ENCODE measurements at places on chromosomes 4 and X. TPM values are rescaled to one million over a fixed set of nuclear protein-coding genes. Genes with fewer than 3 reads are reported as not detected.

GRCh38 chrX:133544778-133545177 lies 129.5 kb upstream of the GPC4 start:
- DNase-seq = no peak

The WDR1 gene
- 174 TPM for total RNA-seq

GRCh38 chr4:26252349-26253025 lies 68.3 kb upstream of the RBPJ start:
- DNase-seq = no peak

The PQBP1 gene
- total RNA-seq = 25.2 TPM

DNA sequence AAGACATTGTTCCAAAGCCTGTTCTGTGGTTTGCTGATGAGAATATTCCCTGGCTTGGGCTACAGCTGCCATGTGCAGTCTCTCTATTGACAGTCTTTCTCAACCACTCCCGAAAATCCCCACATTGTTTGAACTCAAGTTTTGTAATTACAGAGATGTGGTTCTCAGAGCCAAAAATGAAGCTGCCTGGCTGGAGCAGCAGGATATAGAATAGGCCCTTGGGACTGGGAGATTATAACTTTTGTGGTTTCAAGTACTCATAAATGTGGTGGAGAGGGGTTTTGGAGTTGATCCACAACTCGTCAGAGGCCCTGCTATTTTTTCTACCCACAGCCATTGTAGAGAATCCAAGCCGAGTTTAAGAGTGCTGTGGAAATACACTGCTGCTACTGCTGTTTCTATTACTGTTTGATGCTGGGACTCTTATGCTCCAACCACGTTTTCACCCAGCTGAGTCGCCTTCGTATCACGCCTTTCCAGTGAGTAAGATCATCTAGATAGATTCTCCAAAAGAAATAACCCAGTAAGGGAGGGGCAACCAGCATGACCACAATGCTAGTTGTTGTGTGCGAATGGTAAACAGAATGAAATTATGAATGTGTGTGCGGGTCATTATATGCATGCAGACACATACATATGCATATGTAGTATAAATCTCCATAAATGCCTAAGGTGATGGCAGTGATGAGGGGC lies 57.1 kb upstream of the ATXN3L start:
- peak; percentile 95 for DNase-seq

The TCP11X1 gene
- not detected for total RNA-seq

The STK32B gene
- total RNA-seq = 3.5 TPM

- peak; percentile 34 for DNase-seq
These were observed 98.8 kb downstream of the CDS1 start for GRCh38 chr4:84681486-84682274.

GRCh38 chr4:121773883-121774282 lies 8.9 kb upstream of the SMIM43 start:
- no peak for DNase-seq

- DNase-seq = no peak
These were observed 6.4 kb upstream of the TMEM144 start for GRCh38 chr4:158203929-158204328.

The QRFPR gene
- total RNA-seq = 0.62 TPM

DNA sequence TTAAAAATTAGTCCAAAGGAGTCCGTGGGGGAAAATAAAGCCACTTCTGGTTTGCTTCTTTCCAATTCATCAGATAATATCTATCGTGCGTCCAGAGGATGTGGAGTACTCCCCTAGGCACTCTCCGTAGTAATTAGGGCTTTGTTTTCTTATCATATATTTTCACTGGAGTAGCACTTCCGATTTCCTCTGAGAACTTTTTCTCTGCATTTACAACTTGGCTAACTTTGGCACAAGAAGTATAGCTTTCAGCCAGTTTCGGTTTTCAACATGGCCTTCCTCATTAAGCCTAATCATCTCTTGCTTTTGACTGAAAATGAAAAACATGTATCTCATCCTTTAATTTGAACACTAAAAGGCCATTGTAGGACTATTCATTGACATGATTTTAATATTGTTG lies 80.5 kb downstream of the CASP3 start:
- DNase-seq = no peak

The XAGE1A gene
- total RNA-seq = not detected

DNA sequence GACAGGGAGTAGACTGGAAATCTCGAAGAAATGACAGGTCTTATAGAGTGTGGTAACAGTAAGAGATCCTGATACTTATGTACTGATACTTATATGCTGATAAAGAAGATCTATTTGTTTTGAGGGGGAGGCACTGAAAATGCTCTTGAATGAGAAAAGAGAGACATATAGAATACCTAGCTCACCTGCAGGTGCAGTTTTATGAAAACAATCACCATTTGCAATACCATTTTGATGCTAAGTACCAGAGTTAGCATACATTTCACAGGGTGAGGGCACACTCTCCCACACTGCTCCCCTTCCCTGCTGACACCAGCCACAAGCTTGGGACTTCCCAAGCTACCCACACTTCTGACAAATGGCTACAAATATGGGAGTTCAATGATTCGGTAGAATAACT lies 1490.1 kb upstream of the IGFBP7 start:
- DNase-seq = no peak

GRCh38 chrX:87489071-87489470 lies 28.5 kb upstream of the KLHL4 start:
- DNase-seq = no peak

The KLHL13 gene
- total RNA-seq = 90.3 TPM

DNA sequence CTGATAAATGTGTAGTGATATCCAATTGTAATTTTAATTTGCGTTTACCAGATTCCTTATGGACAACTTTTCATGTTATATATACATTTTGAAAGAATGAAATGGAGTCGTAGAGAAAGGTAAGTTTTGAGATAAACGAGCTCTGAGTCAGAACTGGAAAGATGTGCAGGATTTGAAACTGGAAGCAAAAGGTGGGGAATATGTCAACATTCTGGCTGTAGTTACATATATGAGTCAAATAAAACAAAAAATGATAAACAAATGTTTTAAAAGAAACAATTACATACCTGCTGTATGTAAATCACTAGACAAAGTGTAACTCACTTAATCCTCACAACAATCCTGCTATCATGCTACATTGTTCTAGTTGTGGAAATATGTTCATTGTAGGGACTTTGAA lies 84.0 kb downstream of the LPAR4 start:
- DNase-seq = no peak

DNA sequence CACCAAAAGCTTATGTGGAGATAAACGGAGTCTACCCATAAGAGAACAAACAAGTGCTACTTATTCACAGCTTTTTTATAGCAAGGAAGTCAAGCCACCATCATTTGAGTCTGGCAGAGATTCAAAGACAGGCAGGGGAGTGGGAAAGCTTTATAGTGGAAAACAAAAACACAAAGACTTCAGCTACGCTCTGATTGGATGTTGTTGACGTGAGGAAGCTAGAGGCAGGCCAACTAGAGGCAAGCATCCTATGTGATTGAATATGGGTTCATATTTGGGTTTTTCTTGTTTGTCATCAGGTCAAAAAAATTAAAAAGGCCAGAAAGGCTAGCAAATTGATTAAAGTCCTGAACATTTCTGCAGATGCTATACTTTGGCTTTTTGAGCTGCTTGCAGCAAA lies 719 bp upstream of the TCEAL4 start:
- DNase-seq = peak; percentile 5

The SUPT20HL2 gene
- total RNA-seq = not detected

DNA sequence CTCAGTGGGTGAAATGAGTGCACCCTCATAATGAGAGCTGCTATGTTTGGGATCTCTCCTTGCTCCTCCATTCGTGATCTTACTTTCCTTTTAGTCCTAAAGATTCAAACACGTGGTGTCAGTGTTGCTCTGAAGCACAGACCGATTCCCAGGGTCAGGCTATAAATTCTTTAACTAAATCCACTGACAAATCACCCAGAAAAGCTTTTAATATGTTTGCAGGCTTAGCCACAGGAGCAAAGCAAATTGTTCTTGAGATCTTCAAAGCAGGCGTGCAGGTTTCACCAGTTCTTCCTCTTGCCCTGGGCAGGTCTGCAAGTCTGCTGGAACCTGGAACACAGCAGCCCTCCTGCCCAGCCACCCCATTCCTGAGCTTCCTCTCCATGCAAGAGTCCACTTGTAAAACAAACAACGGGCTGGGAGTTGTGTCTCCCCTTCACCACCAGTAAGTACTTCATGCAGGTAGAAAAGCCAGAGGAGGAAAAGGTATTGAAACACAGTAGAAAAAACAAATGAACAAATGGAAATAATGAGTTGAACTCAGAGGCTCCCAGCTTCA lies 70.1 kb upstream of the ENPP6 start:
- peak; percentile 80 for DNase-seq

GRCh38 chr4:172998527-172999469 lies 169.8 kb upstream of the GALNT7 start:
- peak; percentile 30 for DNase-seq

GRCh38 chrX:22399437-22400192 lies 126.9 kb downstream of the CBLL2 start:
- DNase-seq = no peak

DNA sequence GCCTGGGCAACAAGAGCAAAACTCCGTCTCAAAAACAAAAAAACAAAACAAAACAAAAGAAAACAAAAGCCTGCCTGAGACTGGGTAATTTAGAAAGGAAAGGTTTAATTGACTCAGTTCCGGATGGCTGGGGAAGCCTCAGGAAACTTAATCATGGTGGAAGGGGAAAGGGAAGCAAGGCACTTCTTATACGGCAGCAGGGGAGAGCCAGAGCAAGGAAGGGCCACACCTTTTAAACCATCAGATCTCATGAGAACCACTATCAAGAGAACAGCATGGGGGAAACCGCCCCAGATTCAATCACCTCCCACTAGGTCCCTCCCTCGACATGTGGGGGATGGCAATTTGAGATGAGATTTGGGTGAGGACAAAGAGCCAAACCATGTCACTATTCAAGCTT lies 122.2 kb downstream of the UBE2K start:
- no peak for DNase-seq

- no peak for DNase-seq
These were observed 141.4 kb downstream of the NAA11 start for GRCh38 chr4:79184476-79184875.

- DNase-seq = no peak
These were observed 241.1 kb downstream of the TACR3 start for GRCh38 chr4:103478734-103479133.

The SLIT2 gene
- 16.3 TPM for total RNA-seq

DNA sequence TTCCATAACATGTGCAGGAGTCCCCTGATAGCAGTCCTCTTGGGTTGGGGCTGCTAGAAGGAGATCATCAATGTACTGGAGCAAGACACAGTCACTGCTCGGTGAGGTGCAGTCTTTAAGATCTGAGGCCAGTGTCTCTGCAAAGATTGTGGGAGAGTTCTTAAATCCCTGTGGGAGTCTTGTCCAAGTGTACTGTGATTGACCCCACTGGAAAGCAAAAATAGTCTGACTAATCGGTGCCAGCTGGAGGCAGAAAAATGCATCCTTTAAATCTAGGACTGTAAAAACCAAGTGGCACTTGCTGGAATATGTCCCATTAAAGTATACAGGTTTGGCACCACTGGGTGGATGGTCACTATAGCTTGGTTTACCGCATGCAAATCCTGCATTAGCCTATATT lies 31.1 kb downstream of the SULT1E1 start:
- DNase-seq = peak; percentile 14

- DNase-seq = peak; percentile 11
These were observed 556 bp upstream of the SLC25A43 start for GRCh38 chrX:119398587-119398973.

GRCh38 chrX:37641859-37642258 lies 43.7 kb upstream of the XK start:
- DNase-seq = no peak
